Astrocyte (in vitro differentiated cells and primary cell): ENCODE measurements at places on chromosomes 7 and 10. TPM values are rescaled to one million over a fixed set of nuclear protein-coding genes. Genes with fewer than 3 reads are reported as not detected.
A peak's percentile ranks its signal among the peaks of the same experiment; 100 is the strongest.

GRCh38 chr7:17580141-17580540, 281.7 kb downstream of the AHR start:
- DNase-seq, result peak; percentile 98

DNA sequence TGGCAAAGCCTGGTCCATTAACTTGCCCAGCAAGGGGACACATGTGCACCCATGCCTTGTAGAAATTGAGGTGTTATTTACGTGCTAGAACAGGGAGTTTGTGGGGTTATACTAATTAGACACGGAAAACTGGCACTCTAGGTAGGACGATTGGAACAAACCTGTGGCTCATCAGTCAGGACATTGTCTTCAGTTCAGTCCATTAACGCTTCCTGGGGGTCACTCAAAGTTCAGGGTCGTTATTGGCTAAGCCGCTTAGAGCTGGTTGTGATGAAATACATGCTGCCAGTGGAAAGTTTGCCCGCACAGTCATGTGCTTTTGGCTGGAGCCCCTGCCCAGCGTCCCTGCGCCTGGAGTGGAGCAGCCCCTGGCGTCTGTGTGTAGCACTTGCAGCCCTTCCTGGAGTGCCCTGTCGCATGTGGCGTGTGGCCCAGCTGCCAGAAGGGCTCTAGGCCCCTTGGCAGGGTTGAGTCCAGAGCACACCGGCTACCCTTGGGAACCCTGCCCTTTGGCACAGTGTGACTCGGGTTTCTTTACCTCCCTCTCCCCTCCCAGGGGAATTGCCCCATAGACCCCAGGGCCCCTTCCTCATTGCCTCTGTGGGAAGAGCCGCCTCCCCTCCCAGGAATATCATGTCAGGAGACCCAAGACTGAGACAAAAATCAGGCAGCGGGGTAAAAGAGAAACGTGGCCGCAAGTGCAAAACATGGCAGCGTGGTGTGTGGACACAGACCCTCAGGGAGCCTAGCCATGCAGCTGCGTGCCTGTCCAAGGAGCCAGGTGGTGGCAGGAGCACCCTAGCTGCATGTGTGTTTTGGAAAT, 9.8 kb downstream of the ZNF775 start:
- peak; percentile 49 for DNase-seq

The FLNC gene
- total RNA-seq, result 308 and 364 TPM in 2 replicates

The BLVRA gene
- 48.9 and 55.7 TPM in 2 replicates for total RNA-seq

The UTF1 gene
- 0.18 TPM in 1 of 2 replicates, not detected in the other for total RNA-seq
